ENCODE measurements at places on chromosomes 2 and 18.

DNA sequence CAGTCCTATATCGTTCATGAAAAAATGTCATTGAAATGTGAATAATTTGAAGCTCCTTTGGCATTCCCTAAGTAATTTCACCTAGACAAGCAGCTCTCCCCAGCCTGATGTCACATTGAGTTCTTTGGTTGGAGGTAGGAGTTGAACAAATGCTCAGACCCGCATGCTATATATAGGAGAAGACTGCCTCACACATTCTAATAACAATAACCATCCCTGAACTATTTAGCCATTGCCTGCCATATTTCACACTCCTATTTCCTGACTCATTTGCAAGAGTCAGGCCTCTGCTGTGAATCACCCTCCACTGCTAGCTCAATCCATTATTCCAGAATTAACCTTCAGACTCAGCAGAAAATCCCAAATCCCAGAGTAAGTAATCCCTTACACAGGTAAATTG lies 256.6 kb upstream of the ACVR2A start:
- no peak for DNase-seq

GRCh38 chr2:176646033-176646615 lies 376.9 kb downstream of the MTX2 start:
- no peak for DNase-seq

DNA sequence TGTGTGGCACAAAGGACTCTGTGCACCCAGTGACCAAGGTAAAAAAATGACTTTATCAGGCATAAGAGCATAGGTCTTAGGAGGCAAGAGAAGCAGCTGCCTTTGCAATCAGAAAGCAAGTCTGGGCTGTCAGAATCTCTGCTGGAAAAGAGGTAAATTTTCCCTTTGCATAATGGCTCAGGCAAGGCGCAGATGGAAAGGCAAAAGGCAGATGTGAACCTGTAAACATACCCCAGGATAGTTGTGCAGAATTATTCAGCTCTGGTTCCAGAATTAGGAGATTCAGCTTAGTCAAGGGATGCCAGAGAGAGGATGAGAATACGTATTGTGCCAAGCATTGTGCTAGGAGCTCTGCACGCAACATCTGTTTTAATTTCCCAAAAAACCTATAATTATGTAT lies 258.7 kb downstream of the CLIP4 start:
- DNase-seq: no peak

- no peak for DNase-seq
Measured at GRCh38 chr2:239824046-239824694, 201.0 kb downstream of the NDUFA10 start.

DNA sequence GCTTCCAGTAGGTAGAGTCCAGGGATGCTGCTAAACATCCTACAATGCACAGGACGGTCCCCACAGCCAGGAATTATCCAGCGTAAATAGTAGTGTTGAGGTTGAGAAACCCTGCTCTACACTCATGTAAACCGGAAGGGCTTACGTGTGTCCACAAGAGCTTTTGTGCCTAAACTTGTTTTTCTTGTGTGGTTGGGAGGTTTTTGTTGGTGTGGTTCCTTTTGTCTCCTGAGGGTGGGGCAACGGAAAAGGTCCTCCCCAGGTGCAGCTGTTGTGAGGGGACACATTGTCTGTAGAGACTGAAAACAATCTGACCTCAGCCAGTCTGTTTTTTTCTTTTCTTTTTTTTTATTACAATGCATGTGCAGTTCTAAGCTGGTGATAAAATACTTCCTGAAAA lies 72.7 kb upstream of the MGAT5 start:
- peak; percentile 43 for DNase-seq
